ENCODE measurements at places on chromosomes 11 and 22.
A peak's percentile ranks its signal among the peaks of the same experiment; 100 is the strongest.

DNA sequence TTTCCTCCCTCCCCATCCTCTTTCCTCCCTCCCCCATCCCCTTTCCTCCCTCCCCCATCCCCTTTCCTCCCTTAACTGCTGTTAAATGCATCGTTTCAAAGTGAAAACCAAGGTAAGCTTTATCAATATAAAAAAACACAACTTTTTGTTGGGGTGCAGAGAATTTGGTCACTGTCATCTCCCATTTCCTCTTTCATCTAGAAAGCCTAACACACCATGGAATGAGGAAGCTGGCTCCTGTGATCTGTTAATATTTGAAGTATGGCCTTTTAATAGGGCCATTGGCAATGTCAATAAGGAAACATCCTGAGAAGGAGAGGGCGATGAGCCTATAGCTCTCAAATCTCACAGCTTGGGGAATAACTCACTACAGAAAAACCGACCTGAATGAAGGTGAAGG, 7.0 kb downstream of the EXPH5 start:
- DNase-seq, result no peak

- DNase-seq, result no peak
Observed at GRCh38 chr22:22156716-22157347, 87.8 kb upstream of the VPREB1 start.

DNA sequence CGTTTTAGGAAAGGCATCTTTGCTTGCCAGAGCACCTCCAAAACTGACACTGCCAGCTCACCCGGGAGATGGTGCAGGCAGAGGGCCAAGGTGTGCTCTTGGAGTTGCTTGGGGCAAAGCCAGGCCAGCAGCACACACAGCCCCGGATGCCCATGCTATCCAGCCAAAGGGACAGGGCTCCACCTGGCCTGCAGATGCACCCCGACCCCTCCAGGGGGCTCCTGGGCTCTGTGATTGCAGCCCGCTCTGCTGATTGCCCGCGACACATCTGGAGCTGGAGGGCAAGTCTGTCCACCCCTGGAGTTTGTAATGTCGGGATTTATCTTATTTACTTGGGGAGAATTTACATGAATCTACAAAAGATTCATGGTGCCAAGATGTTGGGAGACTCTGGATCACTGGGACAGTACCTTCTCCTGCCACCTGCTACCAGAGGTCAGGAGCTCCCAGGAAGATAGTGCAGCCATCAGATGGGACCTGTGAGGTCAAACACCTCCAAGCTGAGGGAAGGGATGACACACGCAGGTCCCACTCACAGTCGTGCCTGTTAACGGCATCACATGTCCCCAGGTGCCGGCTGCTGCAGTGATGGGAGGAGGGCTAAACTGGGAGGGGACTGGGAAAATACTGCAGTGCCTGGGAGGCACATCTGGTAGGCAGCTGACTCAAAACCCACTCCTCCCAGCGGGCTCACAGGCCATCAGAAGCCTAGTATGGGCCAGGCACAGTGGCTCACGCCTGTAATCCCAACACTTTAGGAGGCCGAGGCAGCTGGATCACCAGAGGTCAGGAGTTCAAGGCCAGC, 17.2 kb downstream of the CBX7 start:
- DNase-seq, result no peak

DNA sequence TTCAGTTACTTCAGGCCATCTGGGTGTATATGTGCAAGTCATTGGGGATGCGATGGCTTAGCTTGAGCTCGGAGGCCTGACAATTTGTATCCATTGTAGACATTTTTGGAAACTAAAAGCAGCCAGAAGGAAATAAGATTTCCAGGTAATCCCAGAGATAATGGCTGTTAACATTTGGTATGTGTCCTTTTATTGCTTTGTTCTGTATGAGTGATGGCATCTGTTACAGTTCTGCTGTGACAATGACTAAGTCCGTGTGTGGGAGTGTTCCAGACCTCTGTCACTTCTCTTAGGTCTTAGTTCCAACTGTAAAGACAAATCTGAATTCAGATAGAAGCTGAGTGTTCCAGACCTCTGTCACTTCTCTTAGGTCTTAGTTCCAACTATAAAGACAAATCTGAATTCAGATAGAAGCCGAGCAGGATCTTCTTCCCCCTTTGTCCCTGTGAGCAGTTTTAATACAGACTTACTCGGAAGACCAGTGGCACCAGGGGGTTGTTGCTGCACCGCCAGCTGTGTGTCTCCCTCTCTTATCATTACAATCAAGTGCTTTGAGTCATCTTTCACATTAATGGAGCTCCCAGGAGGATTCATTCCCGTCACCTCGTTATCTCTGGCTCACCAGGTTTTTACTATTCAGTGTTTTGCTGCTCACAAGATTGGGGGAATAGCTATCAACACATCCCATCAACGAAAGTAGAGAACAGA, 190.9 kb upstream of the SORL1-AS1 start:
- no peak for DNase-seq

- peak; percentile 74 for DNase-seq
Observed at GRCh38 chr11:64003807-64004589, 17.8 kb downstream of the OTUB1 start.

- no peak for DNase-seq
Observed at GRCh38 chr22:39303358-39303757, 16.1 kb downstream of the RPL3 start.
